HT1080 (cell line): ENCODE measurements at places on chromosomes 2 and 18. TPM values are rescaled to one million over a fixed set of nuclear protein-coding genes. Genes with fewer than 3 reads are reported as not detected.
A peak's percentile ranks its signal among the peaks of the same experiment; 100 is the strongest.

- no peak for DNase-seq
Measured at GRCh38 chr2:11993749-11994148, 247.3 kb downstream of the LPIN1 start.

DNA sequence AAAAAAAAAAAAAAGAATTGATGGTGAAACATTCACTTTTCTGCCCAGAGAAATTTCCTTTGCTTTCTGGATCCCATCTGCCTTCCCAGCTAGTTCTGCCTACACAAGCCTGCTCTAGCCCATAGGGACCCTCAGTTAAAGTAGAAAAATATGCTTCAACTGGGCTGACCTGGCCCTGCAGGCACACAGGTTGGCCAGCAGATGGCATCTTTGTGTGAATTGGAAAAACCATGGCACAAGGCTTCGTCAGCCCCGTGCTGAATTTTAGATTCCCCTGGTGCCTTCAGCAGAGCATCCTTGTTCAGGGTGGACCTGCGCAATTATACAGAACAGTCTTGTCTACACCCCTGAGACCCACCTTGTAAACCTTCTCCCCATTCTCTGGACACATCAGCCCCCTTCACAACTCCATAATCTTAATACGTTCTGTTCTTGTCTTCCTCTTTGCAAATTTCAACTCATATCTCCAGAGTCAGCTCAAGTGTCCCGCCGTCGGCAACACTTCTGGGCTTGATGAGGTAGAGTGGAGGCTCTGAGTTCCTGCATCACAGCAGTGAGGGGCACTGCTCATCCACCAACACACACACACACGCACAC lies 114.5 kb downstream of the INSIG2 start:
- DNase-seq, result peak; percentile 42

DNA sequence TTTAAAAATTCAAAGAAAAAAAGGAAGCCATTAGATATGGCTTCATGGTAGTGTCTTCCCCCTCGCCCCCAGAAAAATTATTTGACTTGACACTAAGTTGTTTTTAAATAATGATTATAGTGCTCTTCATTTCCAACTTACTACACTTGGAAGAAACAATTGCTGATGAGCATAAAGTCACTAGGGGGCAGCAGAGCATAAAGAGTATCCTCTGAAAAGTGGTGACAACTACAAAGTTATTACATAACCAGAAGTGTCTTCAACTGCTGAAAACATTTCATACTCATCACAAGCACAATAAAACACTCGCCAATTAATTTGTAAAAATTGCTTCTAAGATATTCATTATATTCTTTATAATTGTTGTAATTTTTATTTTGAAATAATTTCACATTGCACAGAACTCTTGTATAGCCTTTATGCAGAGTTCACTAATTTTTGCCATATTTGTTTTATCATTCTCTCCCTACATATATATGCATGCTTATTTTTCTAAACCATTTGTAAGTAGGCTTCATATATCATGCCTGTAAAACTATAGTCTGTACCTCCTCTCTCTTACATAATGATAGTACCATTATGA lies 54.9 kb downstream of the EXOC6B start:
- DNase-seq, result peak; percentile 51

DNA sequence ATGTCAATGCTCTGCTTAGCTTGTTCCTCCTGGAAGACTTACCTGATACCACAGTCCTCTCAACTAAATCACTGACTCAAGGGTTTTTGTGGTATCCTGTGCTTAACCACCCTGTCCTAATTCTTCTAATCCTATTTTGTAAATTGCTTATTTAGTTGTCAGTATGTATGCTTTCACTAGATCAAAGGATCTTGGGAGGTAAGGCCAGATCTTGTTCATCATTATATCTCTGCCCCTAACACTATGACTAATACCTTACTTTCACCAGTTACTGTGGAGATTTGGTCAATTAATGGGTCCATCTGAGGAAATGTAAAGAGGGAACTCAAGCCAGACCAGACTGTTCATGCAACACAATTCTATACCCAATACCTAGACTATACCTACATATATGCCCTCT lies 203.2 kb downstream of the GULP1 start:
- DNase-seq, result no peak

DNA sequence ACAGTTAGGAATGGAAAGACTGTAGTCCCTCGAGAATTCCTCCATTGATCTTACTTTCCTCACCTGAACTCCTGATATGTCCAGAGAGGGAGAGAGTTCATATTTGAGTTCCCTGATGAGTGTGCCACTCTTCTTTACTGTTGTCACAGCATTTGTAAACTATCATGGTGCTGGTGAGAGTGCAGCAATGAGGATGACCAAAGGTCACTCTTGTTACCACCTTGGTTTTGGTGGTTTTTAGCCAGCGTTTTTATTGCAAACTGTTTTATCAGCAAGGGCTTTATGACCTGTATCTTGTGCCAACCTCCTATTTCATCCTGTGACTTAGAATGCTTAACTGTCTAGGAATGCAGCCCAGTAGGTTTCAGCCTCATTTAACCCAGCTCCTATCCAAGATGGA lies 1062.5 kb downstream of the BCL11A start:
- no peak for DNase-seq

- peak; percentile 34 for DNase-seq
Measured at GRCh38 chr18:34809451-34810072, 99.5 kb downstream of the DTNA start.

GRCh38 chr2:130813722-130814121 lies 23.0 kb upstream of the ARHGEF4 start:
- DNase-seq, result no peak

DNA sequence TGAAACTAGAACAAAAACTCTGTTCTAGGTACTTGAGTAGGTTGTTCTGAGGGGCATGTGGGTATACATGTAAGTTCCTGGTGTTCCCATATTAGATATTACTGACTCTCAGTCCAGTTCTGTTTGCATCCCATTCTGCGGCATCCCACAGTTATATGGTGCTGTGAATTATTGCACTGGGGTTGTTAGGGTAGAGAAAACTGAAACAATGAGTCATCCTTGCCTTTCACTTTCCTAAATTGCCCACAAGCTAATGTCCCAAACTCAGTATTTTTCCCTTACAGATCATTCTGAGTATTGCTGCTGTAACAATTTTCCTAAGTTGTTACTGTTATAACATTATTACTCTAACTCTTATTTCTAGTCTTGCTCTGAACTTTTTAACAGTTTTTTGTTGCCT lies 3.0 kb downstream of the WDR75 start:
- DNase-seq, result peak; percentile 27

DNA sequence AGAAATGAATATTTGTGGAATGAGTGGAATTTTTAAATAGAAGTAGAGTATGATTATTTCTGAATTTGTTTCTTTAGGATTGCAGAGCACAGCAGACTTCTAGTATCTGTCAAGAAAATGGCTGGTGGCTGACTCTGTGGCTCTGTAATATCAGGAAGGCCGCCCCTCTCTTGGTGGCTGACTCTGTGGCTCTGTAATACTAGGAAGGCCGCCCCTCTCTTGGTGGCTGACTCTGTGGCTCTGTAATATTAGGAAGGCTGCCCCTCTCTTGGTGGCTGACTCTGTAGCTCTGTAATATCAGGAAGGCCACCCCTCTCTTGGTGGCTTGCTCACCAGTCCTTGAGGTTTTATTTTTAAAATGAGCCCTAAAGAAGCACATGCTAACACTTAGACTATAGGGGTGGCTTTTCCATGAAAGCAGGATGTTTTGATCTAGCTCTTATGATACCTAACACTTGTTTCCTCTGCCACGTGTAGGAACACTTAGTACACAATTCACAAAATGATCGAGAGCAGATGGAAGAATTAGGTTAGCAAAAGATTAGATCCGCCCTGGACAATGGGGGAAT lies 85.1 kb upstream of the TTC39C start:
- no peak for DNase-seq

DNA sequence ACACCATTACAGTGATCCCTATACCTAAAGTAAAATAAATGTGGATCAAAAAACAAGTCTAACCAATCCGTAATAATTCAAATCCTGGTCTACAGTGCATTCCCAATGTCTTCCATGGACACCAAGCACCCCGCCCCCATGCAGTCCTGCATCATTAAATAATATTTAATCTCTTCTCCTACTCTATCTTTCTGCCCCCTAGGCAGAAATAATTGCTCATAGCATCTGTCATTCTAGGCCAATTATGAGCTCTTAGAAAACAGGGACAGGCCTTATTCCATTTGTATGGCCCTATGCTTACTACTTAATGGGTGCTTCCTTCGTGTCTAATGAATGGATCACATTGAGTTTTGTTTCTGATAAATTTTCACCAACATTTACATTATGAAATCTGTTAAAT lies 66.4 kb downstream of the PAX3 start:
- no peak for DNase-seq

DNA sequence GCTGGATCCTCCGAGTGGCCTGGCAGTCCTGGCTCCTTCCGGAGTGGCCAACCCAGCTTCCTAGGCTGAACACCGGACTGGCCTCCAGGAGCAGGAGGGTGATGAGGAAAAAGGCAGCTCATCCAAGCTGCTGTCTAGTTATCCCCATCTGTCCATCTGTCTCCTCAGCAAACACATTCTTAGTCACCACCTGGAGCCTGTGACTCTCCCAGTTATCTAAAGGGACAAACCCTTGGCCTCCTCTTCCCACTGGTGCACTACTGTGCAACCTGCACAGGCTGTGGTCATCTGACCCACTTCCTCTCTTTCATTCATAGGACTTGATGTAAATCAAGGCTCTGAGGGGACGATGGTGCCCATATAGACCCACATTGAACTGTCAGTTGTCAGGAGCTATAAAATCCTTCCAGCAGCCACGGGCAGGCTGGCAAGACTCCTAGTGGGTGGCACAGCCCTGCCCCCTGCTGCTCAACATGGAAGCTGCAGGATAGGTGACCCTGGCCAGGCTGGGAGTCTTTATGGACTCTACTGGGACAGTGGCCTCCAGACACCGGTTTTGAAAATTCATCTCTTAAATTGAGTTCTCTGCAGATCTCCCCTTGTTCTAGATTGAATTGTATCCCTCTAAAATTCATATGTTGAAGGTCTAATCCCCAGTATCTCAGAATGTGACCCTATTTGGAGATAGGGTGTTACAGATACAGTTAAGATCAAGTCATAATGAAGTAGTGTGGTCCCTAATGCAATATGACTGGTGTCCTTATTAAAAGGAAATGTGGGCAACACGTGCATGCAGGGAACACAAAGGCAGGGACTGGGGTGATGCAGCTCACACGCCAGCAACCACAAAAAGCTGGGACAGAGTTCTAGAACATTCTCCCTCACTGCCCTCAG lies 29.3 kb upstream of the DUSP2 start:
- DNase-seq, result peak; percentile 38

- DNase-seq, result no peak
Measured at GRCh38 chr2:148900350-148900837, 25.4 kb downstream of the KIF5C start.

GRCh38 chr2:225070811-225071210 lies 28.5 kb upstream of the DOCK10 start:
- no peak for DNase-seq

GRCh38 chr2:106277426-106277825 lies 83.3 kb upstream of the UXS1 start:
- no peak for DNase-seq

- DNase-seq, result no peak
Measured at GRCh38 chr2:212794471-212794870, 255.9 kb upstream of the ERBB4 start.

- DNase-seq, result no peak
Measured at GRCh38 chr2:170737821-170738220, 22.7 kb downstream of the SP5 start.

DNA sequence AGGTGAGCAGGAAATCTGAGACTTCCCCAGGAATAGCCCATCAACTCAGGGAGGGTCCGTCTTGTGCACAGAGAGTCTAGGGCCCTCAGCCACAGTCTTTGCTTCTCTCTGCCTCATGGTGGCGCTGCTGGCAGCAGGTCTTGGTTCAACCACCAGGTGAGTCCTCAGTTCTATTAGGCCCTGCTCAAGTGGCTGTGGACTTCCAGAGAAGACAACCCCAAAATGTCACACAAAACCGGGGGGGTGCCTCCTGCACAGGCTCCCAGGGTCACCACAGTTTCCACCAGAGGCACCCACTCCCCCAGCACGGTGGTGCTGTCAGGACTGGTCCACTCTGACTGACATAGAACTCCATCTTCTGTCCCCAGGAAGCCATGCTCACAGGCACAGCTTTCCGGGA lies 2.4 kb upstream of the CHRNG start:
- no peak for DNase-seq

- DNase-seq, result peak; percentile 17
Measured at GRCh38 chr2:182715121-182715891, 751 bp upstream of the DNAJC10 start.

DNA sequence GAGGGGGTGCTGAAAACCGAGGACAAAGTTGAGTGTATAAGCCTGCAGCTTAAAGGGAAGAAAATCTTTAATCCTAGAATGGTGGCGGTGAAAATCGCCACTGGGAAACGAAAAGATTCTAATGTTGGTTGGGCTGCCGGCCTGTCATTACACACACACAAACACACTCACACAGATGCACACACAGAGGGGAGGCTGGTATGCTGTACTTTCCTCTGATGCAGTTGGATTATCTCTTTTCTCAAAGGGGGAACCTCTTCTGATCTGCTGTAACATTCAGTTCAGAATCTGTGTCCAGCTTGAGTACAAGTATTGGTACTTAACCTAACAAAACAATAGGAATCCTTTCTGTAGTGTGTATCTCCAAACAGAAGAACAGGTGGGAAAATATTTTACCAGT lies 39.0 kb downstream of the ANXA4 start:
- no peak for DNase-seq

Gene TLX2
- total RNA-seq, result not detected in 2 replicates

Gene MEP1B
- not detected in 2 replicates for total RNA-seq

Gene CIB4
- total RNA-seq, result not detected in 2 replicates

Gene GPAT2
- total RNA-seq, result not detected in 2 replicates

Gene BOK
- 21.6 and 22.8 TPM in 2 replicates for total RNA-seq

Gene CYB5A
- 24.2 and 37.6 TPM in 2 replicates for total RNA-seq

Gene CHCHD5
- total RNA-seq, result 52.5 and 56.4 TPM in 2 replicates

Gene KLHL30
- not detected in 2 replicates for total RNA-seq

Gene MOGAT1
- total RNA-seq, result not detected in 2 replicates

Gene TUBA3E
- total RNA-seq, result 11.1 and 14.6 TPM in 2 replicates

Gene NAGK
- 33.2 and 45.5 TPM in 2 replicates for total RNA-seq

Gene SPC25
- total RNA-seq, result 16.6 and 27.1 TPM in 2 replicates

Gene RAB6C
- not detected in 2 replicates for total RNA-seq

Gene SERPINB3
- total RNA-seq, result not detected in 2 replicates

Gene GPR55
- total RNA-seq, result 0.05 and 0.20 TPM in 2 replicates
